Vagina (tissue), 2 donors: ENCODE measurements at places on chromosomes 13 and 19.

DNA sequence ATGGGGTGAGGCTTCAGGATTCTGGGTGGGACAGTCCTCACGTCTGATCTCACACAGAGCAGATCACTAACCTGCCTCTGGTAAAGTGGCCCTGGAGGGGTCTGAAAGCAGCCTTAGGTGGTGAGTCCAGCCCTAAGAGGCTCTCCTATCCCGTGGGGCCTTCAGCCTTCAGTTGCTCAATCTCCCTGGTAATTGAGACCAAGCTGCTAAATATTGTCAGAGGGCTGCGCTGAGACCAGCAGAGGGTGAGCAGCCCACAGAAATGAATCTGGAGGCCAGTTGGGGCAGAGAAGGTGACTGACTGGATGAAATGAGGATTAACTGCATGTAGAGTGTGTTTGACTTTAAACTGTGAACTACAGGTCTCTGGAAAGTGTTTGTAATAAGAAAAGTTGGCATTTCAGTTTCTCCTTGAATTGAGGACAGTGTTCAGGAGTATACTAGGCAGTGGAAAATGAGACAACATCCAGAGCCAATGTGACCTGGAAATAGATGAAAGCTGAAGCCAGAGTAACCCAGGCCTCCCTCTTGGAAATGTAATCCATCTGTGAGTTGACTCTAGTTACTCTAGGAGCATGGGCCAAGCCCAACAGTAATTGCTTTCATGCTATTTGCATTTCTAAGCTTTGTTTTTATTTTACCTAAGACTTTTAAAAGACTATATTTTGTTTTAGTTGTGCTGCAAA is 14.3 kb upstream of the HSPH1 start:
- H3K27me3 ChIP-seq = no peaks in the 10 kb centered on the region
- no peaks in the 10 kb centered on the region for H3K36me3 ChIP-seq
- H3K4me3 ChIP-seq = no peak overlapping the region
- no peak for DNase-seq
- H3K4me1 ChIP-seq = no peaks in the 10 kb centered on the region

DNA sequence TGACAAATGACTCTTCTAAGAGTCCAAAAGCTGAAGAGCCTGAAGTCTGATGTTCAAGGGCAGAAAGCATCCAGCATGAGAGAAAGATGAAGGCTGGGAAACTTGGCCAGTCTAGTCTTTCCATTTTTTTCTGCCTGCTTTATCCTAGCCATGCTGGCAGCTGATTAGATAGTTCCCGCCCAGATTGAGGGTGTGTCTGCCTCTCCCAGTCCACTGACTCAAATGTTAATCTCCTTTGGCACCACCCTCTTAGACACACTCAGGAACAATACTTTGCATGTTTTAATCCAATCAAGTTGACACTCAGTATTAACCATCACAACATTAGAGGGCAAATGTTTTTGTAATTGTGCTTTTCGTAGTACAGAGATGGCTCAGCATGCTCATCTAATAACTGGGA is 267.5 kb upstream of the KLHL1 start:
- no peak overlapping the region for H3K4me3 ChIP-seq
- no peaks in the 10 kb centered on the region for H3K4me1 ChIP-seq
- no peak overlapping the region for H3K27ac ChIP-seq
- no peak for DNase-seq
- no peaks in the 10 kb centered on the region for H3K27me3 ChIP-seq

GRCh38 chr19:16951529-16951928 is 62.7 kb downstream of the F2RL3 start:
- H3K36me3 ChIP-seq = no peaks in the 10 kb centered on the region
- no peak overlapping the region for H3K4me3 ChIP-seq
- no peak for DNase-seq
- H3K4me1 ChIP-seq = no peaks in the 10 kb centered on the region
- no peaks in the 10 kb centered on the region for H3K27me3 ChIP-seq
- no peak overlapping the region for H3K27ac ChIP-seq

- no peaks in the 10 kb centered on the region for H3K36me3 ChIP-seq
- no peak overlapping the region for H3K4me3 ChIP-seq
- DNase-seq = no peak
- peaks cover 54% of the 10 kb centered on the region for H3K4me1 ChIP-seq
Observed at GRCh38 chr19:39397360-39398296, 6.5 kb downstream of the MED29 start.

GRCh38 chr19:54449701-54450069 is 686 bp downstream of the LENG8 start:
- peaks cover 55% of the 10 kb centered on the region for H3K4me1 ChIP-seq
- H3K4me3 ChIP-seq = peak overlapping the region; percentile 90
- H3K27me3 ChIP-seq = no peaks in the 10 kb centered on the region
- DNase-seq = no peak
- peak overlapping the region; percentile 95 for H3K27ac ChIP-seq

GRCh38 chr13:27012482-27013197 is 159.0 kb downstream of the USP12 start:
- no peaks in the 10 kb centered on the region for H3K36me3 ChIP-seq
- no peak for DNase-seq

GRCh38 chr13:40399756-40400155 is 266.7 kb downstream of the FOXO1 start:
- no peaks in the 10 kb centered on the region for H3K27me3 ChIP-seq
- H3K4me3 ChIP-seq = no peak overlapping the region
- no peak for DNase-seq
- H3K36me3 ChIP-seq = no peaks in the 10 kb centered on the region
